ENCODE measurements at places on chromosomes 13 and 19.

- DNase-seq: no peak
Measured at GRCh38 chr13:21541271-21541670, 62.7 kb downstream of the MICU2 start.

DNA sequence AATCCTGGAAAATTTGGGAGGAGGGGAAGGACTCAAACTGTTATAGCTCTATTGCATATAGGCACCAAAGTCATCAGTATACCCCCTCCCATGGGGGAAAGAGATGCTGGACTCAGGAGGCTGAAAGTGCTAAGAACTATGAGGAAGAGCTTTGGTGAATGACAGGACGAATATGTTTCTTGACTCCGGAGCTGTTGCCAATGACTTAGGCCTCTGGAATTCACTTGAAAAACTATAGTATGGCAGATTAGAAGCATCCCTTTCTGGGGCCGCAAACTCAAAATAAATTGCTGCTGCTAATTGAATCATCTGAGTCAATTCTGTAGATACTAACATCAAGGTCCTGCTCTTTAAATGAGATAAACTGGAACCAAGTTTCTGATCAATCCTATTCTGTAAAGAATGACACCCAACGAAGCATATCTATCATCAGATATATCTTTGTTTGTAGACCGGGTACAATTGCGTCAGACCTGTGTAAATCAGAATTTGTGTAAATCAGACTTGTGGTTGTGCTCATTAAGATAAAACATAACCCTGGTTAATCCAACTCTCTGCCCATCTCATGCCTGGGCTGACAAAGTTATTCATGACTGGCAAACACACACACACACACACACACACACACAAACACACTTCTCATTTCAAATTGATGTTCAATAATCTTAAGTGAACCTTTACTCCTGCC lies 1793.8 kb upstream of the PCDH20 start:
- DNase-seq: no peak

GRCh38 chr13:28469316-28469715 lies 25.6 kb downstream of the FLT1 start:
- no peak for DNase-seq

GRCh38 chr13:42553098-42554046 lies 20.6 kb upstream of the TNFSF11 start:
- no peak for DNase-seq

- DNase-seq: no peak
Measured at GRCh38 chr13:18232298-18232993, 949.2 kb downstream of the TUBA3C start.

All from globus pallidus (tissue), 1 donor.